Amygdala (tissue), 56 donors: ENCODE measurements at places on chromosomes 12 and 14.

GRCh38 chr14:76564471-76565422 lies 188.8 kb downstream of the ESRRB start:
- DNase-seq: no peak

GRCh38 chr14:90760078-90760444 lies 56.2 kb downstream of the TTC7B start:
- DNase-seq: no peak

GRCh38 chr12:65602253-65602609 lies 222.1 kb upstream of the HMGA2 start:
- DNase-seq: no peak

GRCh38 chr12:71269281-71269598 lies 111.4 kb upstream of the TSPAN8 start:
- DNase-seq: no peak

- DNase-seq: no peak
Observed at GRCh38 chr12:11347810-11348209, 37.6 kb upstream of the PRB4 start.

DNA sequence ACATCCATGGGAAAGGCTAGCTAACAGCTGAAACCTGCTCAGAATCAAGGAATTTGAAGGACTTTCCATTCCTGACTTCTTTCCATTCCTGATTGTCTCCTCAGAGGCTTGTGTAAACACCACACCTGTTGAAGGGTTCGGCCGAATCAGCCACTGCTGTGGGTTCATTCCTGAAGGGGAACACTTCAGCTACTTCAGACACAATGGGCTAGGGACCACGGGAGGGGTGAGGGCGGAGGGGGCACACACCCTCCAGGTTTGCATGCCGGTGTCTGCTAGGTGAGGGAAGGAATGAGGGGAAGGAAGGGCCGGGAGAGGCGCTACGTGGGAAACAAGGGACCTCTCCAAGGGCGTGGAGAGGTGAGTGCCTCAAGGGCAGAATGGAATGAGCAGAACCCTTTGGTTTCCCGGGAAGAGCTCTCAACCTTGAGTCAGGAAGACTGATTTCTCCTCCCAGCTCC lies 1.3 kb downstream of the GPRC5A start:
- DNase-seq: no peak

DNA sequence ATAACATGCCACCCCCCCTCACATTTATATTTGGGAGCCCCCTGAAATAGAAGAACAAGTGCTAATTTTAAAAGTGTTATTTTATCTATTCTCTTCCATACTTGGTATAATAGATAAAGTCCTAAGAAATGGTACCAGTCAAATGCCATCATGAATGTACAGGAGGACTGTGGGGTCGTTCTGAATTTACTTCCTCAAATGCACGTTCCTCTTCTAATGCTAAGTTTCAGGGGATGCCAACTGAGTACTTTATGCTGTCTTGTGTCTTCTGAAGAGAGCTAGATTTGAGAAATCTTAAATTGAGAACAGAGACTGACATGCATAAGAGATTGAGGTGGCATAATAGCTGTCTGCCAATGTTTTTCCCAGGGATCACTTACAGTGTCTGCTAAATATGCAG lies 59.0 kb downstream of the CFAP54 start:
- DNase-seq: no peak
